AML-193 (cell line): ENCODE measurements at places on chromosomes 1 and 21.
A peak's percentile ranks its signal among the peaks of the same experiment; 100 is the strongest.

GRCh38 chr21:24224422-24224821 is 1382.9 kb downstream of the MRPL39 start:
- DNase-seq: no peak

DNA sequence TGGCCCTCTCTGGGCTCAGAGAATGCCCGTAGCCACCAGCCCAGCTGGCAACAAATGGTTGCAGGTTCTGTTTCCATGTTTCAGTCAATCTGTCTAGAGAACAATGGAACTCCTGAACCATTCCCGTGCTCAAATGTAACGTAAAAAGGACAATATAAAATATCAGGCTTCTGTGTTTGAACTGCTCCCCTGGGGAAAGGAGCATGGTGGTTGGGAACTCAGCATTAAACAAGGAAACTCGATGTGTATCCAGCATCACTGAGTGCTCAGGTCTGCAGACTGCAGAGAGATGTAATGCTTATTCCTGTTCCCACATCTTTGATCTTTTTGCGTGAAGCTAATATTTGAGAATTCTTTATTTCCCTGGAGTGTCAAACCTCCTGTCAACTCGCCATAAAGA is 326.5 kb downstream of the KIF26B start:
- DNase-seq: no peak

DNA sequence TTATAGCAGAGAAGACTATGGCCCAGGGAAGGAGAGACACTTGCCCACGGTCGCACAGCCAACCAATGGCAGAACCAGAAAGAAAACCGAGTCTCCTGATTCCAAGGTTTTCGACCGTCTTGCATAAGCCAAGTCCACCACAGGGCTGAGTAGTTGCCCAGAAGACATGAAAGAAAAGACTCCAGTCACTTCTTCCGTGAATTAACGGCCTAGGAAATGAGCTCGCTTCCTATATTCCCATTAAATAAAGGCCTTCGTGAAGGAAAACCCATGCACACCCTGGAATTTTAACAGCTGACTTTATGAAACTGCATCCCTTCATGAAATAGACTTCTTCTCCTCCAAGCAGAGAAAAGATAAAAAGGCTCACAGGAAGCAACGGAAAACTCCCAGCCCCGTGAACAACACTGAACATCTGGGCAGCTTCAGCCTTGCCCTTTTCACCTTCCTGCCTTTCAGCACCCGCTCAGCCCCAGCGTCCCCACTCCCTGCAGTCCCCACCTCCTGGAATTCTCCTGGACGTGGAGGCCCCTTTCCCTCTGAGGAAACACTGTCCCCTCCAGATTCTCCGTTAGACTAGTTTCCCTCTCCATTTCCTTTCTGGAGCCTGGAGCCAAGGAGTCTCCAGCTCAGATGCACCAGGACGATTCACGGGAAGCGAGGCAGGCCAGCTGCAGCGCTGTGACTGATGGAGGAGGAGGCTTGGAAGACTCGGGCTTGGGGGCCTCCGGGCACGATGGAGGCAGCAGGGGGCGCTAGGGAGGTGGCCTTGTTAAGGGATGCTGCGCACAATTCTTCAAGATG is 2.7 kb upstream of the MYOC start:
- DNase-seq: no peak

- no peak for DNase-seq
Observed at GRCh38 chr1:59990470-59990869, 63.9 kb upstream of the CYP2J2 start.

GRCh38 chr1:221002601-221003000 is 123.4 kb downstream of the HLX start:
- no peak for DNase-seq

DNA sequence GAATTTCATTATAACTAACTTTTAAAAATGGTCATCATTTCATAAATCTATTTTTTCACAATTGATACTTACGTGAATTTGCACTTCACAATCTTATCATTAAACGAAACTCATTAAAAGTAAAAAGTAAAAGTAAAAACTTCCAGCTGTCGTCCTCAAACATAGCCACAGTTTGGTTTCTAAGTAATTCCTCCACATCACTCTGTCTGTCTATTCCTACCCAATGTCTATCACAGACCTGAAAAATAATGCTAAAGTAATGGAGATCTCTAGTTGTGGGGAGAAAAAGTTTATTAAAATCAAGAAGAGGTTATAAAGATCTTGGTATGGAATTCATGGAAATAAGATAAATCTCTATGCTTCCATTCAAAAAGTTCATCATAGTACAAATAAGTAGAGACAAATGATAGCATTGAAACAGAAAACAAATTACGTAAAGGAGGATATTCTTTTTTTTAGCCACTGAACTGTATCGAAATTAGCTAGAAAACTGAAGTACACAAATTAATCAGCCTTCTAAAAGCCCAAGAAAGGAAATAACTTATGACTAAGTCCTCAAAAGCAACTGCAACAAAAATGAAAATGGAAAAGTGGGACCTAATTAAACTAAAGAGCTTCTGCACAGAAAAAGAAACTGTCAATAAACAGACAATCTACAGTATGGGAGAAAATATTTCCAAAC is 148.6 kb downstream of the TIAM1 start:
- DNase-seq: no peak

DNA sequence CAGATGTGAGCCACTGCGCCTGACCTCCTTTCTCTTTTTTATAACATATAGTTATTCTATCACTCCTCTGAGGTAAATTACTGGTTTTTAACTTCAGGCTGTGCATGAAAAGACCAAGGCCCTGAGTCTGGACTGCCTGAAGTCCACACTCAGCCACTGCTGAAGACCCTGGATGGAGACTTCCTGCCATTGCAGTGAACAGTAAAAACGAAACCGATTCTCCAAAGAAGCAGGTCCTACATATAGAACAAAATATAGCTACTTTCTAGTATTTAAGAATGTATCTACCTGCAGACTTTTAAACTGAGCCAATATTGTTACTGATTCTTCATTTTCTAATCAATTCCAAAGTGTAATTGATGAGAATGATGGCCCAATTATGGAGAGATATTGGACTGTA is 232.8 kb downstream of the CHRM3 start:
- DNase-seq: no peak

GRCh38 chr1:42784946-42785693 is at the start of gene TMEM269:
TSS of gene TMEM269 (plus strand) at chr1:42784991. CDS start at chr1:42789894, 4,903 bp downstream.
- no peak for DNase-seq

GRCh38 chr1:206631085-206631509 is 4.2 kb upstream of the DYRK3 start:
- peak; percentile 75 for DNase-seq

GRCh38 chr1:101196668-101197067 is 40.2 kb upstream of the S1PR1 start:
- DNase-seq: no peak

GRCh38 chr1:65625528-65625927 is 167.2 kb upstream of the PDE4B start:
- no peak for DNase-seq

DNA sequence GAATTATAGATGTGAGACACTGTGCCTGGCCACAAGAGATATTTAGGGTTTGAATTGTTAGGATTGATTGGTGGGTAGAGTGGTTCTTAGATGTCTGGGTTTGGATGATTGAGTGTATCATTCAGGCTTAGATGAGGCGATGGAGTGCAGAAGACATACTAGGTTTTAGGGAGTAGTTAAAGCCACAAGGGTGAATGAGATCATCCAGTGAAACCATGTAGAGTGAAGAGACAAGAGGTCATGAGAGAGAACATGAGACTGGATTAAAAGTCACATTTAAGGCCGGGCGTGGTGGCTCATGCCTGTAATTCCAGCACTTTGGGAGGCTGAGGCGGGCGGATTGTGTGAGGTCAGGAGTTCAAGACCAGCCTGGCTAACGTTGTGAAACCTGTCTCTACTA is 37.2 kb downstream of the ZFYVE9 start:
- DNase-seq: no peak

GRCh38 chr1:155205969-155206593 is 1.6 kb downstream of the THBS3 start:
- no peak for DNase-seq

- no peak for DNase-seq
Observed at GRCh38 chr1:232873412-232873811, 68.2 kb downstream of the MAP10 start.

DNA sequence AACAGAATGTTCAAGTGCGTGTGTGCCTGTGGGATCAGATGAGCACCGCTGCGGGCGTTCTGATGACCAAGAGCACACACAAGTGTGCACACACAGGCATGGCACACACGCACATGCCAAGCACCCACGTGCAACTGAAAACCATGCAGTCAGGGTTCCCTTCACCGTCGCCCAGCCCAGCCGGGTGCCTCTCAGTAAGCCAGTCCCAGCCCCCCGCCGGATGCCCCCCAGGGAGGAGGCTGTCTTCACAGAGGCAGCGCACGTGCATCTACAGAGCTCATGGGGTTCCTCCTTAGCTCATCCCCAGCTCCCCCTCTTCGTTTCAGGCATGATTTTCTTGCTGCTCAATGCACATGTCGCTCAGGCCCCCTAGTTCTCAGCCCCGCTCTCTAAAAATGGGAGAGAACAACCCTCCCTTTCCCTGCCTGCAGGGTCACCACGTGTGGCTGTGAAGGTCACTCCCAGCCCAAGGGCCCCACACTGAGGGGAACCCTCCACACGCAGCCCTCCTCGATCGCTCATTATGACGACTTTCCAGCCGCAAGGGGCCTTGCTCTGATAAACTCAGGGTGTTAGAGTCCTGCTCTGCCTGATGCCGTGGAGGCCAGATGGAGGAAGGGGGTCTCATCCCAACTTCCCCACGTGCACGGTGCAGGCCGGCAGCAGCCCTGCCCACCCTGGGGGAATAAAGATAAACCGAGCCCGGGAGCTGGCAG is 30.4 kb upstream of the ARHGEF16 start:
- DNase-seq: no peak

- no peak for DNase-seq
Observed at GRCh38 chr1:55640708-55641473, 425.7 kb upstream of the USP24 start.

GRCh38 chr1:222042120-222042519 is 300.2 kb upstream of the DUSP10 start:
- DNase-seq: no peak

GRCh38 chr1:16628361-16629111 is 15.2 kb upstream of the NBPF1 start:
- DNase-seq: no peak

DNA sequence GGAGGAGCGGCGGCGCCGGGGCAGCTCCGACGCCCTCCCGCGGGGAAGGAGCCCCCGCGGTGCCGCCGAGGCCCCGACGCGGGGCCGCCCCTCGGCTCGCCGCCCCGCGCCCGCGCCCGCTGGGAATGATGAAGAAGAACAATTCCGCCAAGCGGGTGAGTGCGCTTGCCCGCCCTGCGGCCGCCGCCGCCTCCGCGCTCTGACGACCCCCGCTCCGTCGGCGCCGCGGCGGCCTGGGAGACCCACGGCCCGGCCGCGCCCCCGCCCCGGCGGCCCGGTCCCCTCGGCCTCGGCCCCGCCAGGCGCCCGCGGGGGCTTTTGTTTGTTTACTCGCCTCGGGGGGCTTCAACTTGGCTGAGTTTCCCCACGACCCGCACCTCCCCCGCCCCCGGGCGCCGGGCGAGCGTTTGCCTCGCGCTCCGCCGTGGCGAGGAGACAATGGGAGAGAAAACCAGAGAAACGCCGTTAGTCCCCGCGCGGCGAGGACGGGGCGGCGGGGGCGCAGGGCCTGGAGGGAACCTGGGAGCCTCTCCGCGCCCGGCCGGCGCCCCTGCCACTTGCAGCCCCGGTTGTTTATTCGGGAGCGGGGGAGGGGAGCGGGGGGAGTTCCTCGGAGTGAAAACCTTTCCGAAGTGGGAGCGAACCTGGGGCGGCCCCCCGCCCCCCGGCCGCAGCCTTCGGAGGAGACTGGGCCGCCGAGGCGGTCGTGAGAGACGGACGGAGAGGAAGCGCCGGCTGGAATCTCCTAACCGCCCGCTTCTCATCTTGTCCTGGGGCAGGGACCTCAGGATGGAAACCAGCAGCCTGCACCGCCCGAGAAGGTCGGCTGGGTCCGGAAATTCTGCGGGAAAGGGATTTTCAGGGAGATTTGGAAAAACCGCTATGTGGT is 661 bp downstream of the PLEKHO1 start:
- no peak for DNase-seq

GRCh38 chr1:197252973-197253372 is 15.1 kb upstream of the CRB1 start:
- DNase-seq: no peak

DNA sequence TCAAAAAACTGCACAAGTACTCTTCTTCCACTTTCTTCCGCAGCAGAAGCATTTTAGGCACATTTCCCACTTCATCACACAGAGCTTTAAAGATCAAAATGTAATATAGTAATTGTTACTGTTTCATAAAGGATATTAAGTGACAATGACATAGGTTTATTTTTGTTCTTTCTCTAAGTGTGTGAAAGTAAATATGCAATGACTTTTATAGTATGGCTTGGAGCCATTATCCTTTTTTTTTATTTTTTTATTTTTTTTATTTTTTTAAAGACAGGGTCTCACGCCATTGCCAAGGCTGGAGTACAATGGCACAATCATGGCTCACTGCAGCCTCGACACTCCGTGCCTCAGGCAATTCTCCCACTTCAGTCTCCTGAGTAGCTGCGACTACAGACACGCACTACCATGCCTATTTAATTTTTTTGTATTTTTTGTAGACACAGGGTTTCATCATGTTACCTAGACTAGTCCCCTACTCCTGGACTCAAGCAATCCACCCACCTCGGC is 7.0 kb downstream of the TRIM33 start:
- DNase-seq: no peak

DNA sequence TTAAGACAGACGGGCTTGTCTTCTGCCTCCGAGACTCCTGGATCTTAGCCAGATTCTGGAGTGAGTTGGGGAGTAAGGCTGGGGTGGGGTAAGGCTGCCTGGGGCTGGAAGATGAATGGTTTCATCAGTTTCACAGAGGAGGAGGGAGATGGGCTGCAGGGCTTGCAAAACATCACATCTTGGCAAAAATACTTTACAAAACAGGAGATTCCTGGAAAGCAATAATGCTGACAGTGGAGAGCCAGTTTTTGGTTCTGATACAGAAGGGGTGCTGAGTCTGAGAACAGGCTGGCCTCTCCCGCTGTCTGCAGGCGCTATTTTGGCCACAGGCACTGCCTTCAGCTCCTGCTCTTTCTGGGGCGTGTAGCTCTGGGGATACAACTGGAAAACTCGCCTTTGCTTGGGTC is 83.4 kb upstream of the KCNE2 start:
- DNase-seq: no peak

GRCh38 chr21:42964546-42965210 is 9.7 kb upstream of the PKNOX1 start:
- no peak for DNase-seq

GRCh38 chr1:68308034-68308433 is 75.7 kb upstream of the WLS start:
- no peak for DNase-seq

GRCh38 chr21:28938726-28939125 is 54.0 kb downstream of the LTN1 start:
- peak; percentile 43 for DNase-seq
